ENCODE measurements at places on chromosomes 4 and X.
A peak's percentile ranks its signal among the peaks of the same experiment; 100 is the strongest.

GRCh38 chrX:154436983-154437752 lies at the start of gene GDI1:
TSS of gene GDI1 (plus strand) at chrX:154437154. CDS start at chrX:154437255, 101 bp downstream.
- peak; percentile 40 for DNase-seq

GRCh38 chr4:138492176-138492575 lies 250.0 kb upstream of the SLC7A11 start:
- no peak for DNase-seq

- no peak for DNase-seq
These were observed 3.5 kb downstream of the MSANTD1 start for GRCh38 chr4:3252480-3252828.

DNA sequence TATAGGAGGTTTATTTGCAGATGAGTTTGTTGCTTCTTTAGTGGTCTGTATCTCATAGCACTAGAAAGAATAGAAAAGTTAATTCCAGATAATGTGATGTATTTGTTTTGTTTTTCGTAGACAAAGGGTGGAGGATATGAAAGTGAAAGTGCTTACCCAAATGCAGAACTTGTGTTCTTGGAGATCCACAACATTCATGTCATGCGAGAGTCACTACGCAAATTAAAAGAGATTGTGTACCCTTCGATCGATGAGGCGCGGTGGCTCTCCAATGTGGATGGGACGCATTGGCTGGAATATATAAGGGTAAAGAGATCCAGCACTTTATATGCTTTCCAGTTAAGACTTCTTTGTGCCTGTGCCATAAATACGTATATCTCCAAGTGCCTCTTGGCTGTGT lies 43.3 kb downstream of the MTMR1 start:
- DNase-seq: no peak

DNA sequence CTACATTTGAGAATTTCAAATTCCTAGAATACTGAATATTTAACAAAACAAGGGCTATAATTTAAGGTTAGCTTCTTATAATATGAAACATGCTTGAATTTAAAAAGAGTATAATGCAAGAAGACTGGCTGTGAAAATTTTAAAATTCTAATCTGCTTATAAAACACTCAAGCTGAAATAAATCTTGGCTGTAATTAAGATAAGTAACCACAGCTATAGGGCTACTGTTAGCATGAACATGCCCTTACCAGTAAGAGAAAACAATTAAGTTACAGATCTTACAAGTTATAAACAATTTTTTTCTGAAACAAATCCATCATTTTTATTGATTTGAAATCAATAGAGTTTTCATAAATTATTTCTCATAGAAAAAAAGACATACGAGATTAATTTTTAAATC lies 148.2 kb downstream of the INPP4B start:
- DNase-seq: no peak

- DNase-seq: no peak
These were observed 926.5 kb downstream of the PDHA2 start for GRCh38 chr4:96766359-96766758.

GRCh38 chr4:147825451-147826287 lies 93.8 kb downstream of the ARHGAP10 start:
- no peak for DNase-seq
